ENCODE measurements at places on chromosomes 3 and 15.

- DNase-seq = no peak
Observed at GRCh38 chr15:78102741-78103140, 10.4 kb downstream of the SH2D7 start.

- DNase-seq = no peak
Observed at GRCh38 chr3:29281094-29281343, 148 bp downstream of the RBMS3 start.

DNA sequence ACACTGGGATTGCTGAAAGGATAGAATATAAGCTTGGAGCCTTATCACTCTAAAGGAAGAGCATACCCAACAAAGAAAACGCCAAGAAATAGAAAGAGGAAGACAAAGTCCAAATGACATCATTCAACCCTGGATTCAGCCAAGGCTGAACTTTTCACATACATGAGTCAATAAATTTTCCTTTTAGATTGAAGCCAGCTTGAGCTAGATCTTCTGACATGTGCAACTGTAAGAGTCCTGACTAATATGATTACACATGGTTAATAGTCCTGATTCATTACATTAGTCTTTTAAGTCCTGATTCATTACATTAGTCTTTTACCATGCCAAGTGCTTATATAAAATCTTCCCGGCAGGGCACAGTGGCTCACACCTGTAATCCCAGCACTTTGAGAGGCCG, 13.6 kb upstream of the DENND6A start:
- DNase-seq = no peak

GRCh38 chr15:64447536-64448315, 12.7 kb upstream of the ZNF609 start:
- DNase-seq = no peak

DNA sequence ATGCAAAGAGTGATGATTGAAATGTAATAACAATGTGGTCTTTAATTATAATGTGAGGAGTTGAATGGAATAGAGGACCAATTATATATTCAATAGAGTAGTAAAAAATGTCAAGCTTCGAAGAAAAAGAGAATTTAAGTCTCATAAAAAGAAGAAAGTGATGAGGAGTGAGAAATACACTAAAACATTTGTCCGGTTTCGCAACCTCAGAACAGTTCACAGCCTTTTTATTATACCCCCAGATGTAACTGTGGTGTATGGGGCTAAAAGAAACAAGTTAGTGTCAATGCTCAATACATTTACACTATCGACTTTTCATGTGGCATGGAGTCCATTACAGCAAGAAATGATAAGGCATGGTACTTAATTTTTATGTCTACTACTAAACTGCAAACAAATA, 386.5 kb upstream of the ATP11B start:
- no peak for DNase-seq

DNA sequence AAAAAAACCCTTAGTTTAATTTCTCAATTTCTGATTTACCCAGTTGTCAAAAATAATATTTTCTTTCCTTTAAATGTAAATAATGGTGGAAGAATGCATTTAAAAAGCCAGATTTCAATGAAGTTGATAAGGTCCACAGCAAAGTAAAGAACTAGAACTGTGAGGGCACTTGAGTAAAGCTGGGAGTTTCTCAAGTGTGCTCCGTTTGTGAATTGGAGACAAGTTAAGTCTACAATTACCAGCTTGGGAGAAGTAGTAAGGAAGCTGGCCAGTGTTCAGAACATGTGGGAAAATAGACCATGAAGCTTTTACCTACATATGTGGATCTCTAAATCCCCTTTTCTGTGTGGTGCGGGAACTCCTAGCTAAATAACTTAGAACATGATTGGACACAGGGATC, 239.4 kb downstream of the OXSM start:
- DNase-seq = no peak

GRCh38 chr3:96915445-96915844, 101.1 kb downstream of the EPHA6 start:
- DNase-seq = no peak

DNA sequence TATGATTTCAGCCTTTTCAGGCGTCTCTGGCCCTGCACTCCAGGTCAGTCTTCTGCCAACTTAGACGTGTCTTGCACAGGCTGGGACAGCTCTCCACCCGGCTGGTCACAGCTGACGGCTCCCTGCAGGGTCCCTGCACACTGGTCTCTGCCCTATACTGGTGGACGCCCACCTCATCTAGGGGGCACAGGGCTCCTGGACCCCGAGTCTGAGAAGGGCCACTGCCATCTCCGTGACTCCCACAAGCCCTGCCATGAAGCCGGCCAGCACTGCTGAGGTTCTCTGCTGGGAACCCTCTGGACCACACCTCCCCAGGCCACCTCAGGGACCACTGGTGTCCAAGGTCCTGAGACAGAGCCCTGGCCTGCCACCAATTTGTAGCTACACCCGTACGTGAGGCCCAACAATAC, 40.5 kb downstream of the CYFIP1 start:
- no peak for DNase-seq

GRCh38 chr3:150497956-150498355, 48.3 kb downstream of the SERP1 start:
- no peak for DNase-seq

- no peak for DNase-seq
Observed at GRCh38 chr15:71889385-71889784, 79.0 kb downstream of the NR2E3 start.

- no peak for DNase-seq
Observed at GRCh38 chr3:188152660-188153436, 1.1 kb upstream of the LPP start.

DNA sequence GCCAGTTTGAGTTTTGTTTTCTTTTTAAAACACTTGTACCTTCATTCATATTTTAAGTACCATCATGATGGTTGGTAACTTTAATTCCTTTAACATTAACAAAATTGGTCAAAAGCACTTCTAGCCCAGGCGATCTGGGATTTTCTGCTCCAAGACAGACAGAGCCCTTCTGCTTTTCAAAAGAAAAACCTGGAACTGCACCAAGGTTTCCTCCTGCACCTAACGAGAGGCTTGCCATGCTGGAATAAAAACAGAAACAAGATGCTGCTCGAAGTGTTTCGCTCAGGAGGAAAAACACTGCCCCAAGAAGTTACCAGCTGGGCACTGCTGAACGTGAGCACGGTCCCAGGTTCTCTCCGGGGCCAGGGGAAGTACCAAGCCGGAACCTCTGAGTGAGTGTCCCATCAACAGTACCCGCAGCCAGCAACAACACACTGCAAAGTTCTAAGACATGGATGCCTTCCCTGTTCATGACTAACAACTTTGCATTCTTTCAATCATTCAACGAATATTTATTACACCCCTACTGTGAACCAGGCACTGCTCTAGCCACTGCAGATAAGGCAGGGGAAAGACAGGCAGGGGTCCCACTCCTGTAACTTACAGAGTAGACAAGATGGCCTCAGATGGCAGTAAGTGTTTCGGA, 98.8 kb downstream of the XXYLT1 start:
- DNase-seq = no peak

DNA sequence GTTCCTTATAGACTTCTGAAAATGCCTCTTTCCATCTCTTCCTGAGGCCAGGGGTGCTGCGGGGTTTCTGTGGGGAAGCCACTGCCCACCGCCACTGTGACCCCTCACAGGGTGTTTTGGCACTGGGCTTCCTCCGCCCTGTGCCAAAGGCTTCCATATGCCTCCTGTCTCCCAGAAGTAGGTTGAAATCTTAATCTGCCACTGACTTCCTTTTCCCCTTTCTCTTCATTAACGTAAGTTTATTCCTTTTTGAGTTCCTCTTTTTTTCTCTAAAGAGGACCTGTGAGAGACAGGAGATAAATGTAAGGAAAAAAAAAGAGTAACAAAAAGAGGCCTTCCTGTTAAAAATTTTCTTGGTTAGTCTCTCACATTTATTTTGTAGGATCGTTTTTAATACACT, 220.5 kb downstream of the CTNNB1 start:
- DNase-seq = no peak

GRCh38 chr15:77606142-77607034, 26.3 kb downstream of the LINGO1 start:
- DNase-seq = no peak

DNA sequence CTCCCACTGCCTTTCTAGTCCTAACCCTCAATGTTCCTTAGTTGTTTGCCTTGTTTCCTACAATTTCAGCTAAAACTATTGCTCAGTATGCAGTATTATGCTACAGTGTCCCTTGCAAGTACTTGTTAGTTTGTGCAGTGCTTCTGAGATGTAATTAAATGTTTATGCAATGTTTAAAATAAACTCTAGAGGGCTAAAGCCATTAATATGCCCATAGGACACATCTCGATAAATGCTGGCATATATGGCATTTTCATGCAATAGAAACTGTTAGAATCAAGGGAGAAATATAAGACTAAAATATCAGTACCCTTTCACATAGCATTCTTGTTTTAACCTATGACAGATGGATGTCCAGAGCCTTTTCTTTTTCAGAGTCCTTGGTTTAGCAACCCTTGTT, 59.8 kb upstream of the ACKR4 start:
- DNase-seq = no peak

GRCh38 chr3:56782906-56783305, 18.8 kb downstream of the ARHGEF3 start:
- no peak for DNase-seq

DNA sequence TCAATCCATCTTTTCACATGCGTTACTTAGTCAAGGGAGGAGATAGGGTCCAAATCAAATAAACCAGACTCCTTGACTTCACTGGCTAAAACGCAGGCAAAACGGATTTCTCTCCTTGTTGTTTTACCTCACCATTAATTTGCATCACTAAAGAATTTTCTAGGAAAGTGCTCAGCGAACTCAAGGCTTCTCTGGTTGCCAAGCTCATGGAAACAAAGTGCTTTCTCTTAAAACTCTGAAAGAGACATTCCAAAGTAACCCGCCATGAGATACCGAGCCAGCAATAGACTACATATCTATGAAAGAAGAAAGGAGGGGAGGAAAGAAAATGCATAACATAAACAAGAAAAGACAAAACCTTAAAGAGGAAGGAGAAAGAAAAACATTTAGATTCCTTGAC, 211.7 kb upstream of the WNT5A start:
- no peak for DNase-seq

- DNase-seq = no peak
Observed at GRCh38 chr3:152857082-152857481, 22.2 kb downstream of the P2RY1 start.

- no peak for DNase-seq
Observed at GRCh38 chr15:96051598-96051997, 278.9 kb upstream of the NR2F2 start.

GRCh38 chr3:3726549-3726948, 72.7 kb upstream of the LRRN1 start:
- DNase-seq = no peak

DNA sequence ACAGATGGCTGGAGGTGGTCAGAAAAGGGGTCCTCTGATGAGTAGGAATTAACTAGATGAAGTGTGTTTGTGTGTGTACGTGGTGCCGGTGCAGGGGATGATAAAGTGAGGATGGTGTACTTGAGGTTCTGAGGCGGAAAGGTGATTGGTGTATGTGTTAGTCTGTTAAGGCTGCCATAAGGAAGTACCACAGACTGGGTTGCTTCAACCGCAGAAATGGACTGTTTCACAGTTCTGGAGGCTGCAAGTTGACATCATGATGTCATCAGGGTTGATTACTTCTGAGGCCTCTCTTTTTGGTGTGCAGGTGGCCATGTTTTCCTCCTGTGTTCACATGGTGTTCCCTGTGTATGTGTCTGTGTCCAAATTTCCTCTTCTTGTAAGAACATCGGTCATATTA, 202.4 kb upstream of the RGMA start:
- no peak for DNase-seq

DNA sequence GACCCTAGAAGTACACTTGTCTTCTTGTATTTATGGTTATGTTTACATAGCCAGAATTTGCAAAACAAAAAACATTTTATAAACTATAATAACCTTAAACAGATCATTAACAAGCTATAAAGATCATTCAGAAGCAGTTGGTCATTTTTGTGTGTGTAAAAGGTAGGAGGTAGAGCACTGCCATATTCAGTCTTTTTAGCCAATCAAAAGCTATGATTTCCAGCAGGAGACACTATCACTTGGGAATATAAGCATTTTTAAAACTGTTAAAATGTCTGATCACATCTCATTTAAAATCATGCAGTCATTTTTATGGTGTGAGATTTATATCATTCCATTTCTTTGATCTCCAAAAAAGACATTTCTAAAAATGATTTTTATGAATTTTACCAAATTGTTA, 42.6 kb upstream of the ATP2C1 start:
- no peak for DNase-seq

DNA sequence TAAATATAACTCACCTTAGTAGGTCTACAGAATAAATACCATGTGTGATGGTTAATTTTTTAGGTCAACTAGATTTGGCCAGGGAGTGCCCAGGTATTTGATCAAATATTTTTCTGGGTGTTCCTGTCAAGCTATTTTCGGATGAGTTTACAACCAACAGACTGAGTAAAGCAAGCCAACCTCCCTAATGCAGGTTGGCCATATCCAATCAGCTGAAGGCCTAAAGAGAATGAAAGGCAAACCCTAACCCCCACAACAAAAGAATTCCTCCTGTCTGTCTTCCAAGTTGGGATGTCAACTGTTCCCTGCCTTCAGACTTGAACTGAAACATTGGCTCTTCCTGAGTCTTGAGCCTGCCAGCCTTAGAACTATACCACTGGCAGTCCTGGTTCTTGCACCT, 28.6 kb downstream of the TASOR start:
- DNase-seq = no peak

DNA sequence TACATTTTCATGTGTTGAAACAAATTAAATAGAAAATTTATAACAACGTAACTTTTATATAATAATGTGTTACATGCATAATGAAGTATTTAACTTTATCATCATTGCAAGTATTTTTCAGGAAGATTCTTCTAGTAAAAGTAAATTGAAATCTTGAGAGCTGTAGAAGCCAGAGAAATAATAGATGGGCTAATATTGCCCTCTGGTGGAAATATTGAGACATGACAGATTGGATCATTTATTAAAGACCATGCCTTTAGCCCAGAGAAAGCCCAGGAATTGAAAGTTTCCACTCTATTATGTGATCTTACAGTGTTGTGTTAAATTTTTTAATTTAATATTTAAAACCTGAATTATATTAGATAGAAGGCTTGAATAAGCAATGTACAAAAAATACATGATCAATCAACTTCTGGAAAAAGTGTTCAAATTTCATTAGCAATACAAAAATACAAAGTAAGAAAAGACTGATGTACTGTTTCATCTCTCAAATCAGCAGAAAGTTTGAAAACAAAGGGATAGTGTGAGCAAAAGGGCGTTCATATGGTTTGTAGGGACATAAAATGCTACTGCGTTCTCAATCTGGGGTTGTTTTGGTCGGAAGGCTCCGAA, 52.7 kb upstream of the SPTSSB start:
- DNase-seq = no peak

DNA sequence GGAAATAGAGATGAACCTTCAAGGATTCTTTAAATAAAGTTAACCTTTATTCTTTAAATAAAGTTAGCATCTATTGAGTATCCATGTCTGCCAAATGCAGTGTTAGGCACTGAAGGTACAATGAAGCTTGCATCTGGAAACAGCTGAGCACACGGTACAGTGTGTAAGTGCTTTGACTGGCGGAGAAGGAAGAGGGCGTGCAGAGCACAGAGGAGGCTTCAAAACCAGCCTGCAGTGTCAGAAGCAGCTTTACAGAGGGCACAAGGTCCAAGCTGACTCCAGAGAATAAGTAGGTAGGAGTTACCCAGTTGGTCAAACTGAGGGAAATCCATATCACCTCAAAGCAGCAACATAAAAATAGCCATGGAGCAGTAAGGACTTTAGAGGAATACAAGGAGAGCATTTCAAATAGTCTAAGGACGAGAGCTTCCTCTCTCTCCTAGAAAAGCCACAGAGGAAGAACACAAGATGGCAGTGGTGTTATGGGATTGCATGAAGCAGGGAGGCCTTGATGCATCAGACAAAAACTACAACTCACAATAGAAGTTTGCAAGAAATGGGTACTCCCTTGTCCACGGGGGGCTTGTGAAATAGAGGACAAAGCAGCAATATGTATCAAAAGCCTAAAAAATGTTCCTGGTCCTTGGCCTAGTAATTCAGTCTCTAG, 60.3 kb upstream of the PPP2R3A start:
- no peak for DNase-seq

Measured in stimulated activated CD8-positive, alpha-beta memory T cell treated with anti-CD3 and anti-CD28 coated beads, Interleukin-7, amount 100 ng/mL, for 24 hours (primary cell).